ENCODE measurements at places on chromosomes 16 and 17.

- DNase-seq, result no peak
Observed at GRCh38 chr17:41340934-41341861, 9.4 kb downstream of the KRT33A start.

- DNase-seq, result no peak
Observed at GRCh38 chr17:50133769-50134099, 3.8 kb upstream of the SAMD14 start.

DNA sequence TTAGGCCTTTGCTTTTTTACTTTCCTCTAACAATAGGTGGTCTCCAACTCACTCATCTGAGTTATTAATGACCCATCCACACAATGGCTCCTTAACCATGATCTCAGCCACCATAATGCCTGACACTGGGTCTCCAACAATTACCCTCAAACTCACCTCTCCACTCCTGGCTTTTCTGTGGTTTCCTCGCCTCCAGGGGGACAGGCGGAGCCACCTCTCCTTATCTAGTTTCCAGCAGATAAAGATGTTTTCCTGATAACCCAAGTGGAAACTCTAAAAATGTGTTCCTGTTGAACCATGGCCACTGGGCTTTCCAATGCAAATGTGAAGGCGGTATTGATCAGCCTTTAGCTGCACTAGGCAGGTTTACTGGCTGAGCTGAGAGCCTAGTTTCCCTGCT is 9.4 kb upstream of the NOL11 start:
- no peak for DNase-seq

GRCh38 chr16:8614435-8615029 is 7.0 kb upstream of the METTL22 start:
- DNase-seq, result no peak

- peak; percentile 47 for DNase-seq
Observed at GRCh38 chr16:81821436-81822128, 42.5 kb downstream of the PLCG2 start.

DNA sequence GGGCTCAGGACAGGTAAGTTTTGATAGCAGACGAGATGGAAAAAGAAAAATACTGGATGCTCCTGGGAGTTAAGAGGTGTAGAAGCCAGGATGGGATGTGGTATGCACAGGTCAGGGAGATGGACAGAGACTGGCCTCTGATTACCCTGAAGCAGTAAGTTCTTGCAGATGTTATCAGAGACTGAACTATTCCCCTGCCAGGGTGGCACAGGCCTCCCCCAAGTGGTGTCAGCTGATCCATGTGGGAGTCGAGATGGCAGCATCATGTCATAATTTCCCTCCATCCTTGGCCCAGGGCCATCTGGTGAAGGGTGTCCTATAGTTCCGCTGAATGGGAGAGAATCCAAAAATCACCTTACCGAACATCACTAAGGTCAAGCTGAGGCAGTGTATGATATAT is 14.1 kb upstream of the NKD1 start:
- DNase-seq, result no peak

DNA sequence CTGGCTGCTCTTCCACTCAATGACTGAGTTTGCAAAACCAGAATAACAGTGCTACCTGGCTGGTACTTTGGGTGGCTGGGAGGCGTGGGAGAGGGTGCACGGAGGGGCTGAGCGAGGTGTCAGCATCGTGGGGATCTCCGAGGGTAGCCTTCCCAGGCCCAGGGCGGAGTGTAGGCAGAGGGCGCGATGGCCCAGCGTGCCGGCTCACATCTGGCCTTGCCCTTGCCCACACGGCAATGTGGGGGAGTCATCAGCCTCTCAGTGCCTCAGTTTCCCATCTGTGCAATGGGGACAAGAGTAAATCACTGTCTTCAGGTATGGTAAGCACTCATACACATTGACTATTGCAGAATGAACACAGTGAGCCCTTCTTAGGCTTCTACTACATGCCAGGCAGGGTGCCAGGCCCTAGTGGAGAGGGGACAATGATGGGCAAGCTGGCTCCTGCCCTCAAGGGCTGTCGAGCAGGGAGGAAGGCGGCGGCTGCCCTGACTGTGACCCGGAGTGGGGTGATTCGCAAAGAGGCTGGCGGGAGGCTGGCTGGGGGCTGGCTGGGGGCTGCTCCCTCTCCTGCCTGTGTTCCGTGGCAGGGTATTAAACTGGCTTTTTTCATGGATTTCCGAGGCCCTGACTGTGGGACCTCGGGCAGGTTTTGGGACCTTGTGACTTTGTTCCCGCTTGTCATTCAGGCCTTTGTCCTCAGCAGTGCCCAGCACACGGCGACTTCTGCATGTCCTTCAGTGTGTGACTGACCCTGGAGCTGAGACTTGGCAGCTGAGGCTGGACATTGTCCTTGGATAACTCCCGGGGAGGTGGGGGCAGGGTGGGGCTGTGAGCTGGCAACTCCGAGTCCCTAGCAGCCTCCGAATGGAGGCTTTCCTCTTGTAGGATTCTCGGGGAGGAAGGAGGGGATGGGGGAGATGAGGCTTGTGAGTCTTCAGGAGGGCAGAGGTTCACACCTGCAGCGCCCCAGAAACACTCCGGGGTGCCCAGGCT is 243.1 kb downstream of the SEC14L1 start:
- DNase-seq, result no peak

- DNase-seq, result no peak
Observed at GRCh38 chr16:88048985-88049384, 97.8 kb downstream of the BANP start.

DNA sequence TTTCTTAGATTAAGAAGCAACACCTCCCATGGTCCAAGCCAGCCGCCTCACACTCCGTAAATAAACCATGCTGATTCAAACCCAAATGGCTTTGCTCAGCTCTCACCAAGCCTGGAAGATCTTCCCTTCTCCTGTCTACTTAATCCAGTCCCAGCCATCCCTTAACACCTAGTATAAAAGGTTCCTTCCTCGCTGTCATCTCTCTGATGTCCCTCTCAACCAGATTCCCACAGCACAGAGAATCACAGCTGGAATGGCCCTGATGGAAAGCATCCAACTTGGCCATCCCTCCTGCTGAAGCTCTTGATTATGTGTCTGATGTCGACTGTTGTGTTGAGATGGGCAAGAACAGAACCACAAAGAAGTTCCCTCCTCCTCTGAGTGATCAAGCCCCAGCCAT is 50.6 kb upstream of the ADCY9 start:
- DNase-seq, result no peak

GRCh38 chr16:88558457-88559442 is 11.5 kb upstream of the ZC3H18 start:
- DNase-seq, result peak; percentile 60

DNA sequence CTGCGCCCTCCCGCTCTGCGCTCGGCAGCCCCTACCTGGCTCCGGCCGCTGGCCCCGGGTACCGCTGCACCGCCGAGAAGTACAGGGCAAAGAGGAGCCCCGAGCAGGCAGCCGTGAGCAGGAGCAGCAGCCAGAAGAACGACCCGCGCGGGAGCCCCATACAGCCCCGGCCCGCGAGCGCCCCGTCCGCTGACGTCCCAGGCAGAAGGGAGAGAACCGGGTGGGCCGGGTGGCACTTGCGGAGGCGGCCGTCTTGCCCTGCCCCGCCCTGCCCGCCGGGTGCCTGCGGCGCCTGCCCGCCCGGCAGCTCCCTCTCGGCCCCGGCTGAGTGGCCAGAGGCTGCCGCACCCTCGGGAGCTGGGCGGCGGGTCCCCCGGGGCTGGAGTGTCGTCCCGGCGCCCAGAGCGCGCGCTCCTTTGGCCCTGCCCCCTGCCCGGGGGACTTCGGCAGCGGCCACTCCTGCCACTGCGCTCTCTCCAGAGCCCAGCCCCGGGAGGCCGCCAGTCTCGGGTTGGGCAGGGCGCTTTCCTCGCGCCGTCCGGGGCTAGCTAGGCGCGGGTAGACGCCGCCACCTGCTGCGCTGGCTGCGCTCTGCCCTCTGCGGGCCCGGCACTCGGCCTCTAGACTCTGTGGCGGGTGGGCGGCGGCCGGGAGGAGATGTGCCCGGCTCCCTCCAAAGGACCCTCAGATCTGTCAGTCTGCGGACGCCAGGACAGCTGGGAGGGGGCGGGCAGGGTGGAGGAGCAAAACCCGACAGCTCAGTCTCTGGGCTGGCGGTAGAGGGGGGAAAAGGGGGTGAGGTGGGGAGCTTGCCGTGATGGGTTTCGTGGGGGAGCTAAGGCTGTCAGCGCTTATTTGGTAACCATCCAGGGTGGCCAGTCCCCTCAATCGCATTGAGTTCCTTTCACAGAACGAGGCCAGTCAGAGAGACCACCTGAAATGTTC is at the start of gene ST6GALNAC2:
Gene ST6GALNAC2 (minus strand): TSS at position 212 of the 945 bp plus-strand sequence. CDS start 52 bp downstream, at position 160.
- DNase-seq, result peak; percentile 63

GRCh38 chr16:21236831-21237230 is 3.3 kb downstream of the ANKS4B start:
- no peak for DNase-seq

GRCh38 chr17:72467841-72468653 is 347.2 kb downstream of the SOX9 start:
- no peak for DNase-seq

Data from GM20000 (cell line).